ENCODE measurements at places on chromosomes 4 and X.

- no peak for DNase-seq
Measured at GRCh38 chrX:95950679-95951078, 734.0 kb upstream of the DIAPH2 start.

DNA sequence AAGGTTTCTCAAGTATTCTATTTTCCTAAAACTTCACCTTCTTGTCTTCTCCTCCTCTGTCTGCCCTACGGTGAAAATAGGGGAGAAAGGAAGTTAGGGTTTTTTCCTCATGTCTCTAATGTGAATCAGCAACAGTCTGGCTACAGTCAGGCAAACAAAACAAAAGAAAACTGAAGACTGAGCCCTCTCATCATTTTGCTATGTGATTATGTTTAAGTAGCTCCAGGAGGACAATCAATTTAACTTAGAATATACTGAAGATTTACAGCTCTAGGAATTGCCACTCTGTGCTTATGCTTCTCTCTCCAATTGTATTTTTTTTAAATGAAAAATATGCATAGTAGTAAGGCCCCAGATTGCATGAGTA, 316.2 kb downstream of the GPAT3 start:
- DNase-seq = no peak

GRCh38 chr4:6324461-6324998, 54.9 kb downstream of the WFS1 start:
- DNase-seq = no peak

- DNase-seq = no peak
Measured at GRCh38 chr4:124943145-124943889, 230.8 kb upstream of the ANKRD50 start.

DNA sequence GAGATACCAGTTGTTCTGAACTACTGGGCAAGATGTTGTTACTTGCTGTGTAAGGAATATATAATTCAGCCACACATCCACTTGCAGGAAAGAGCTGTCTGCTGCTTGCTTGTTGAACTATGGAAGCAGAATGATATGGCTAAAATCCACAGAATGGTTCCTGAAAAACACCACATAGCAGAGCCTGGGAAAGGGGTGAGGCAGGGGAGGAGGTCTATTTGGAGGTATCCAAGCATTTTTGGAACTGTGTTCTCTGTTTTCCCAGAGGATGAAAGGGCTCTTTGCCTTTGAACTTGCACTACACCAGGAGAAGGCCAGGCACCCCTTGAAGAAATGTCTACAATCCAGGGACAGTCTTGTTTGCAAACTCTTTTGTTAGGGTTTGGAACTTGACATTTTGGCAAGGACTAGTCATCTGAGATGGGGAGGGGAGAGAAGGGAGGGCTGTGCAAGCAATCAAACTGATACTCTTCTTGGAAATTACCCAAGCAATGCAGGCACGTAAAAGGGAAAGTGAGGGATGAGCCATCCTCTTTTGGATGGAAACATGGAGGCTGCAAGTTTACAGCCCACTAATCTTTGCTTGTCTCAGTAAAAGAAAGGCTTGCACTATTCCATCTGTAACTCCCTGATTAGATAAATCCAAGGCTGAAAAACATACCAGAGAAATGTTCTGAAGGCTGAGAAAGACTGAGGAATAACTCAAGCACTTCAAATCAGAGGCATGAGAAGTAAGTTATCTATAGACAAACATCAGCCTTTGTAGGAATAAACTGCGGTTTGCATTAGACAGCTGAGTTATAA, 141.0 kb downstream of the TSPAN5 start:
- DNase-seq = no peak

DNA sequence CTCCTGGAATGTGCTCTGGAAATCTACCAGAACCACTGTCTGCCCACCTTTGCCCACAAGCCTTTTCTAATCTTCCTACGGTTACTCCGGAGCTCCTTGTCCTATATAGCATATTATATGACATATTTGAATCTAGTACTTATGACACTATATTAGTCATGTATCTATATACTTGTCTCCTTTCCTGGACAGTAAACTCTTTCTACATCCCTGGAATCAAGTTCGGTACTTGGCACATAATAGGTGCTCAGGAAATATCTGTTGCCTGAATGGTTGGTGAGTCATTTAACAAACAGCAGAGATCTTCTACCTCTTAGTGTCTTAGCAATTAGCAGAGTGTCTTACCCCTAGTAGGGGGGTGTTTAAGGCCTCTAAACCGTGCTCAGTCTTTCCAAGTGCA, 123.6 kb downstream of the RELL1 start:
- no peak for DNase-seq

GRCh38 chr4:53307210-53307609, 58.7 kb downstream of the SCFD2 start:
- no peak for DNase-seq

DNA sequence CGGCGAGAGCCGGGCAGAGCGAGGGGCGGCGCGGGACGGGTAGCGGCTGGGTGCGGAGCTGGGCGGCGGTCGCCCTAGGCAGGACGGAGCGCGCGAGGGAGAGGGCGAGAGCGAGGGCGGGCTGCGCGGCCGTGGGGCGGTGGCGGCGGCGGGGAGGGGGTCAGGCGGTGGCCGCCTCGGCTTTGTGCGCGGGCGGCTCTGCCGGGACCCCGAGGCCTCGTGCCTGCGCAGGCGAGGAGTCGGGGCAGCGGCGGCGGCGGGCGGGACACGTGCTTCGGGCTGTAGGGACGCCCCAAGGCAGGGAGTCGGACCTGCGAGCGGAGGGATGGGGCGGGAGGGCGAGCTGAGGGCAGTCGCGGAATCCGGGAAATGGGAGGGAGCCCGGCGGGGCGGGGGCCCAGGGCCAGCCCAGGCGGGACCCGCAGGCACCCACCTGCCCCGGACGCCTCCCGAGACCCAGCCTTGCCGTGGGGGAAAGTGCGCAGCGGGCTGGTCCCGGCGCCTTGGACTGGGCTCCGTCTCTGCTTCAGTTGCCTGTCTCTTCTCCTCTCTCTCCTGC, 465 bp downstream of the BMPR1B start:
- peak; percentile 26 for DNase-seq

DNA sequence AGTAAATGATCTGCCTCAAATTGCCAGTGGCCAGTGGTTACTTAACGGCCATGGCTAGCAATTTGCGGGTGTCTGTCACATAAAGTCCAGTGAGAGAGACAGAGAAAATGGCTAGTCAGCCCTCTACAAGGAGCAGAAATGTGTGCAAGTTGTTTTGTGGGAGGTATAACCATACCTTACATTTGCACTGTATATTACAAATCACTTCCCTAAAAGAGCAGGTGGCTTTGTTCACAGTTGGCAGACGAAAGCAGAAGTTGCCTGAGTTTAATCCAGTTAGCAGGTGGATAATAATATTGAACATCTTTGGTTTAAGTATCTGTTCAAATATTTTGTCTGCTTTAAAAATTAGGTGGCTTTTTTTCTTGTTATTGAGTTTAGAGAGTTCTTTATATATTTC, 15.6 kb downstream of the SRPX start:
- DNase-seq = no peak

DNA sequence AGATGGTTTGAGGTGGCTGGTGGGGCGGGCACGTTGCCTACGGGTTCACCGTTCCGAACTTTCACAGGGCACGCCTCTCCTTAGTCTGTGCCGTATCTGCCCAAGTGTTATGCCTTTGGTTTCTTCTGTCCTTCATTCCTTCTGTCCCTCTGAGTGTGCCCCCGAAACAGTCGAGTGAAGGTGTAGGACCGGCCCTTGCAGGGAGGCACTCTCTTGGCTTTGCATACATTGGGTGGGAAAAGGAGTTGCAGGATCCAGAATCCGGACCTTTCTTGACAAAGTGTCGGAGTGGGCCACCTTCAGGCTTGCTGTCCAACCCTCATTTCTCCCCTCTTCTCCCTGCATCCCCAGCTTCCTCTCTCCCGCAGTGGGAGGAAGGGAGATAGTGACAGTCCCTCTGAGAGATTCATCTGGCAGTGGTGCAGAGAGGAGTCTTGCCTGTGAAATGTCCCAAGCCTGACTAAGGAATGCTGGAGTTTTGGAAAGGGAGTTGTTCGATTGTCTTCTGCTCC, 569 bp downstream of the ARFIP1 start:
- peak; percentile 46 for DNase-seq

GRCh38 chr4:11720292-11720691, 291.6 kb upstream of the HS3ST1 start:
- no peak for DNase-seq

DNA sequence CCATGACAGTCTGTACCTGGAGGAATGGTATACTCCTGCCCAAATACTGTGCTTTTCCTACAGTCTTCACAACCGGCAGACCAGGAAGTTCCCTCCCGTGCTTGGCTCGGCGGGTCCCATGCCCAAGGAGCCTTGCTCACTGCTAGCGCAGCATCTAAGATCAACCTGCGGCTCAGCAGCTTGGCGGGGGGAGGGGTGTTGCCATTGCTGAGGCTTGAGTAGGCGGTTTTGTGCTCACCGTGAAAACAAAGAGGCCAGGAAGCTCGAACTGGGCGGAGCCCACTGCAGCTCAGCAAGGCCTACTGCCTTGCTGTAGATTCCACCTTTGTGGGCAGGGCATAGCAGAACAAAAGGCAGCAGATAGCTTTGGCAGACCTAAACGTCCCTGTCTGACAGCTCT, 152.7 kb downstream of the TEX11 start:
- no peak for DNase-seq

DNA sequence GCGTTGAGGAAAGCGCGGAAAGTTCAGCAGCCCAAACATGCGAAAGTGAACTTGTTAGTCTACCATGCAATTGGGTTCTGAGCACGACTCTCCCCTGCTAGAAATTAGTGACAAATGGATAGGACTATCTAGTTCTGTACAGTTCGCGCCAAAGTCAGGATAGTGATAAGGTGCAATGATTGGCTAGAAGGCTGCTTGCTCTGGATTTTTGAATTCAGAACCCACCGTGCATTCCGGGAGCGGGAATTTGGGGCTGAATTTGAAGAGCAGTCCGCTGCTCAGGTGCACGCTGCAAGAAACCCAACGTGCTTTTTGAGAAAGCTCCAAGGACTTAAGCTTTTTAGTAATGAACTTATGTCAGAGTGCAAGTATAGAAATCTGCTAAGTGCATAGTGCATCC, 732 bp upstream of the ESX1 start:
- no peak for DNase-seq

- no peak for DNase-seq
Measured at GRCh38 chr4:141654098-141654497, 17.7 kb downstream of the IL15 start.

DNA sequence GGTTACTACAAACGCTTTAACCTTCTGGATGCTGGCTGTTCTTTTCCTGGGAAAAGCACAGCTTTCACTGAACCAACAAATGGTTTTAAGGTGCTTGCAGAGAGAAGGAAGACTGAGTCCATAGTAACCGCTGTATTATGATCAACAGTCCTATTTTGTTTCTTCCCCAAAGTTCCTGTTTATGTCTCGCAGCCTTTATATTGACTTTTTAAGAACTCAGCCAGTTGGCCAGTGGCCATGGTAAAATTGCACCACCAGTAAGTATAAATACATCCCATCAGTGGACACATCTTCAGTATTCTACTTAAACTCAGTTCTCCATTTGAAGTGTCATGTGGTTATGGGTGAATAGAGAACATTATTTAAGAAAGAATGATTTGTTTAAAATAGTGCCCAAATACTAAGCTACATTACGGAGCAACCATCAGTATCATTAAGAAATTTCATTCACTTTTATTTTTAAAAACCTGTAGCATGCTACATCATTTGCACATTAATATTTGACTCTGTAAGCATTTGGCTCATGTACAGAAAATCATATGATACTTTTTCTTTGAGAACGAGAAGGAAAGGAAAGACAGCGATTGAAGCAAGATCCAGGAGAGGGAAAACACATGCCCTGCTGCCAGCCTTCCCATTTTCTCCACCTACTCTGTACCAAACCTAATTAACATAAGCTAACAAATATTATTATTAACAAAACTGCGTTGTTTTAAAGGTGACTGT, 287.0 kb downstream of the ARHGAP24 start:
- no peak for DNase-seq

GRCh38 chr4:188989371-188989770, 850.1 kb downstream of the TRIML1 start:
- no peak for DNase-seq

GRCh38 chrX:85003655-85004244, at the start of gene APOOL:
Gene APOOL (plus strand): TSS chrX:85003877. CDS start chrX:85003913, 36 bp downstream.
- peak; percentile 79 for DNase-seq

DNA sequence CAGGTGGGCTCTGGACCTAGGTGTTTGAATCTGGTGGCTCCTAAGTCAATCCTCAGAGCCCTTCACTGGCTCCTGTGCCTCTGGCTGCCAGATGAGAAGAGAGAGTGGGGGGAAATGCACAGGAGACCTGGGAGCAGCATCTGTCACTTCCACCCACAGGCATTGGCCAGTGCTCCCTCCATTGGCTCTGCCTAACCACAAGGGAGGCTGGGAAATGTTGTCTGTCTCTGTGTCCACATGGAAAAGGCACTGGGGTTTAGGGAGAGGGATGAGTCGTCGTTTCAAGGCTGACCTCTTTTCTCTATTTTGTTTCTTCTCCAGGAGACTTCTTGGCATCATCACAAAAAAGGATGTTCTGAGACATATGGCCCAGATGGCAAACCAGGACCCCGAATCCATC, 76.4 kb downstream of the CLCN4 start:
- DNase-seq = no peak

- DNase-seq = peak; percentile 75
Measured at GRCh38 chr4:159400558-159401225, 297.8 kb downstream of the RAPGEF2 start.

- peak; percentile 22 for DNase-seq
Measured at GRCh38 chr4:144709793-144710525, 64.0 kb downstream of the HHIP start.

DNA sequence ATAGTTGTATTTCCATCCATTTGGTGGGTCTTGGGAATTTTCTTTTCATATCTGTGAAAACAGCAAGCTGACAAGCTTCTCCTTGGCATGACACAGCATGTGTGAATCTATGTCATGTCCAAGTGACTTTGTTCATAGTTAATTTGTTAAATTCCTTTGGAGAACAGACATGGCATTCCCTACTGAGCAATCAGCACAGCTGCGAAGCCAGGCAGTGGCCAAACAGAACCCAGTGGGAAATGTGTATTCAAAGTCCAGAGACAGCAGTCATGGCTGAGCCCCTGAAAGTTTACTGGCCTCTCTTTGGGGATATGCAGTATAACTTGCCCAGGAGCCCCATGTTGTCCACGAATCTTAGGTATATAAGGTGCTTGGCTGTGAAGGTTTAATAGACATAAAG, 474.7 kb downstream of the NKX6-1 start:
- DNase-seq = no peak

- DNase-seq = no peak
Measured at GRCh38 chrX:115067812-115068211, 50.4 kb upstream of the IL13RA2 start.

DNA sequence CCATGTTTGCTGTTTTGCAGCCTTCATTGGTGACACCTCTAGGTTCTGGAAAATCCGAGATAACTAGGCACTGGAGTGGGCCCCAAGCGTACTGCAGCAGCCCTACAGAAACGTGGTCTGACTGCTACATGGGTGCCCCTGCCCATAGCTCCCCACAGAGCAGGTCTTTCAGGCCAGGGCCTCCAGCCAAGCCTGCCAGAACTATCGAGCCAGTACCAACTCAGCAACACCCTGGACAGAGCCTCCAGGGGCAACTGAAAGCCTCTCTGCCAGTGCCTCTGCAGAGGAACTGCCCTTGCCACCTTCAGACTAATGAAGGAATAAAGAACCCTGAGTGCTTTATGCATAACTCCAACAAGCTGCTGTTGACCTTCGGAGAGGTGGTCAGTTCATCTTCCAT, 111.1 kb upstream of the PPP3CA start:
- no peak for DNase-seq
